ENCODE measurements at places on chromosomes 3 and 15.

DNA sequence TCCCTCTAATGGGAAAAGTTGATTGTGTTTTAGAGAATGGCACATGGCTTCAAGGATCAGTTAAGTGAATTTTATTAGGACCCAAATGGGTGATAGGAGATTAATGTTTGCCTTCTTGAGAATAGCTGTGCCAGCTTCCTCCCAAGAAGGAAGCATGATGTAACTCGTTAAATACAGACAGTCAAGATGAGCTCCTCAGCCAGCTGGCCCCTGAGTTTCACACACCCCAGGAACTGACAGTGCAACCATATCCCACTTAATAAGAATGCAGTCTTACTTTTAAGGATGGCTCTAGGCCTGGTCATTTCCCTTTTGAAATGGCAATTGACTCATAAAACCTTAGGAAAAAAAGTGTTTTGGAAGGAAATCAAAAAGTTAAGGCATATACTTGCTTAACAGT, 472.8 kb upstream of the KCNMB2 start:
- no peak for DNase-seq

DNA sequence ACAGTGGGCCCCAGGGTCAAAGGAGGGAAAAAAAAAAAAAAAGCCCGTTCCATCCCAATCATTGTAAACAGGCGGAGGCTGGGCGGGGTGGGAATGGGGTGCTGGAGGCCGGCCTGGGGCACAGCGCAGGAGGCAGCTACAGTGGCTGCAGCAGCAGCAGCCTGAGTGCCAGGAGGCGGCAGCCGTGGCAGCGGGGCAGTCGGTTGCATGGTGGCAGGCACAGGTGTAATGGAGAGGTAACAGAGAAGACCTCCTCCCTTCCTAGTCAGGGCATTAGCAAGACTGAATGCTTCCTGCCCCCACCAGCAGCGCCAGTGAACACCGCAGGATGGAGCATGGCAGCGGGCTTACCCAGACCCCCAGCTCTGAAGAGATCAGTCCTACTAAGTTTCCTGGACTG, 279.1 kb upstream of the TTC14 start:
- DNase-seq = no peak

DNA sequence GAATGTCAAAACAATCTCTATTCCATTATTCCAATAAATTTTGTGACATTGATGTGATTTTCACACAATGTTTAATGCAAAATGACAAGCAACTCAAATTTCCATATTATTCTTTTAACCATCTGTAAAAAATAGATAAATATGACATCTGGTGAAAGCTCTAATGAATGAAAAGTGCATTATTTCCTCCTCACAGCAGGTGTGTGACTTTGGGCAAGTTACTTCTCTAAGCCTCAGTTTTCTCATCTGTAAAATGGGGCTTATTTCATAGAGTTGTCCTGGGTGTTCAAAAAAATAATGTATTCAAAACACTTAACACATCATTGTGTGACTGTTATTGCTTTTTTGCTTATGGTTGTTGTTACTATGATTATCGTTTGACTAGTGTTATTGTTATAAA, 70.4 kb downstream of the THBS1 start:
- DNase-seq = no peak

DNA sequence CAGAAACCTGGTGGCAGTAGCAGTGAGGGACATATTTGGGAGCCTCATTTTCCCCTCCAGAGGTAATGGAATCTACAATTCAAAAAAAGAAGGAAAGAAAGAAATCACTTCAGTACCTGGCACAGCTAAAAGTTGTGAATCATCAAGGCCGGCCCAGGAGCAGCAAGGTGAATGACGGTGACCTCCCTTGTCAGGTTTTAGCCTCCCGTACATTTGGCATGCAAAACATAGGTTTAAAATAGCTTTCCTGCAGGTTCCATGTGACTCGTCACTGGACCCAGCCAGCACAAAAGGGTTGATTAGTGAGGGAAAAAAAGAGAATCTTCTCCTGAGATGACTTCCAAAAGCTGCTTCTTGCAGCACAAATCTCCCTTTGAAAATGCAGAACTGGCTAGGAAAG, 394.2 kb downstream of the LSAMP start:
- DNase-seq = no peak

DNA sequence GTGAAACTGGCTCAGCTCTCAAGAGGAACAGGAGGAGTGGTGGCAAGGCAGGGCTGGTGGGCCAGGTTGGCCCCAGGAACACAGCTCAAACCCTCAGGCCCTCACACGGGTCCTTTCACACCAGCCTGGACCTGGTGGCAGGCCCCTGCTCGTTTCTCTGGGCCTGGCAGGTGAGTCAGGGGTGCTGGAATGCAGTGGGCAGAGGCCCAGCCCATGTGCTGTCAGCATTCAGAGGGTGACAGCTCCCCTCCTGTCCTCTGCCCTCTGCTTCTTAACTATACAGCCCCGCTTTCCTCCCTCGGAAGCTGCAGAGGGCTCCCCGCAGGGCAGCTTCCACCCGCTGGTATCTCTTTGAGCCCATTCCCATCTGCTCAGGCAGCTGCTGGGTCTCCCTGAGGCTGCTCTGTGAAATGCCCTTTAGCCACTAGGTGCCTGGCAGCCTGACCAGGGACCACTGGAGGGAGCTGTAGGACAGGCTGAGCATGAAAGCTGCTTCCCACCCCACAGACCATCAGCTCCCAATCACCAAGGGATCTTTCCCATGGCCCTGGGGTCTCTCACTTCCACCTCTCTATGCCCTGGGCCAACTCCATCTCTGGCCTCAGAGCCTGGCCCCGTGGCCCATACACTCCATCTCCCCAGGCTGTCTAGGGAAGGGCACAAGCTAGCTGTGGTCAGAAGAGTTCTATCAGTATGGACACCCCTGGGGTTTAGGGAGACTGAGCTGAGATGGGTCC, 24.8 kb downstream of the SHF start:
- DNase-seq = peak; percentile 60

DNA sequence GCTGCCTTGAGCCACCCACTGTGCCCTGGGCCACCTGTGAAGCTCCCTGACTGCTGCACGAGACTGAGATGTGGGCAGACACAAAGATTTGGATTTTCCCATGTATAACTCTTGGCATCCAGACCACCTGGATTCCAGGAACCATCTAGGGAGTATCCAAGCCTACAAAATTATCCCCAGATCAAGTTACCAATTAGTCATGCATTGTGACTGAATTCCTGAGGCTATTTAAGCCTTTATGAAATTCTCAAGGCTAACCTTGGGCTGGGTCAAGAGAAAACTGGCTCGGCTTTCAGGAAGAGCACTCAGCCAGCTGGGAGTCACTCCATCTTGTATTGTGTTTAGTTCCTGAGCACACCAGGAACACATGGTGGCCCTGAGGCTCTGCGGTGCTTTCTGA, 13.3 kb upstream of the ATP13A5 start:
- DNase-seq = peak; percentile 1

DNA sequence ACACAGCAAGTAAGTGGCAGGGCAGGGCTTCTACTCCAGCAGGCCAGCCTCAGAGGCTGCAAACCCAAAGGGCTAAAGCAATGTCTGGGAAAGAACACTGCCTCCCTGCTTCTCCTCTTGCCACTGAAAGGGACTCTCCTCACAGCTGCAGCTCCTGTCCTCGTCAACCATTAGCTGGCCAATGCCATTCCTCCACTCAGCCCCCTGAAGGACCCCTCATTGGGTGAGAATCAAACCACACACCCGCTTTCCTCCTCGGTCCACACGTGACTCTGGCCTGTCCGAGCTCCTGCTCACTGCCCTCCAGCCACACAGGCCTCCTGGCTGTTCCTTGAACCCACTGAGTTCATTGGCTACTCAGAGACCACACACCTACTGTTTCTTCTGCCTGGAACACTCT, 253.7 kb upstream of the TLE3 start:
- no peak for DNase-seq

- DNase-seq = peak; percentile 77
Measured at GRCh38 chr3:100047455-100048141, 66.7 kb downstream of the FILIP1L start.

- no peak for DNase-seq
Measured at GRCh38 chr3:174233511-174233910, 625.6 kb upstream of the NAALADL2 start.

- DNase-seq = peak; percentile 82
Measured at GRCh38 chr3:48989796-48990635, at the start of gene P4HTM. TSS of gene P4HTM (plus strand) at chr3:48990241. CDS start at chr3:48990257, 16 bp downstream.

DNA sequence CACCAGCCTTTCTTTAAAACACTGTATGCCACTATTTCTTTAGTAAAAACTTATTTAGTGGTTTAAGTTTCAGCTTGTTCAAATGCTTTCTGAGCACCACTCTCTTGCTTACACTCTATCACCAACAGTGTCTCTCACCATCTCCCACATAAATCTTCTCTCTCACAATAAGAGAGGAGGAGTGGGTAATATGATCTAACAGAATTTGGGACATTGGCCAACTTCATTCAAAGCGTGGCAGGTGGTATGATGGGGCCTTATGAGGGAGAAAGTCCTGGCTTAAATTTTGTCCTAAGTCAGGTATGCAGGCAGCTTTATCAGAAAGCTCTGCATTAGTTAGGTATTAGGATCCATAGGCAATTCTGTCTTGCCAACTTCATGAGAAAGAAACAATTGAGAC, 1132.5 kb downstream of the TUSC7 start:
- DNase-seq = no peak

Data from HFF-Myc (cell line).